ENCODE measurements at places on chromosomes 6 and 20. TPM values are rescaled to one million over a fixed set of nuclear protein-coding genes. Genes with fewer than 3 reads are reported as not detected.

- no peak overlapping the region for H3K27ac ChIP-seq
- H3K4me1 ChIP-seq: peaks cover 7% of the 10 kb centered on the region
- no peak for DNase-seq
- no peak overlapping the region for H3K4me3 ChIP-seq
- no peaks in the 10 kb centered on the region for H3K27me3 ChIP-seq
These were observed 11.5 kb upstream of the ZBTB22 start for GRCh38 chr6:33329058-33329457.

The PRND gene
- not detected for total RNA-seq

GRCh38 chr6:137746264-137746663 lies 120.8 kb upstream of the TNFAIP3 start:
- H3K4me1 ChIP-seq: peaks cover 33% of the 10 kb centered on the region
- peaks cover 5% of the 10 kb centered on the region for H3K36me3 ChIP-seq
- no peak overlapping the region for H3K27ac ChIP-seq

DNA sequence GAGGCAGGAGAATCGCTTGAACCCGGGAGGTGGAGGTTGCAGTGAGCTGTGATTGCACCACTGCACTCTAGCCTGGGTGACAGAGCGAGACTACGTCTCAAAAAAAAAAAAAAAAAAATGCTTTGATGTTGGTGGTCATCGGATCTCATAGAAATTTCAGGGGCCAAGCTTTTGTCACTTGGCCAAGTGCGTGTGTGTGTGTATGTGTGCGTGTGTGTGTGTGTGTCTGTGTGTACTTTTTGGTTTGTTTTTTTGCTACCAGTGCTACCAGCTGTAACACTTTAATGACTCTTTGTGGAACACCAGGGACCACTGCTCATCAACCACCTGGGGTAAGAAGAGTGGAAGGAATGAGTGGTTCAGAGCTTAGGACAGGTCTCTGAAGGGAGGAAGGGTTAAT lies 49.7 kb downstream of the TRAF3IP2 start:
- no peak overlapping the region for H3K4me3 ChIP-seq
- peaks cover 3% of the 10 kb centered on the region for H3K36me3 ChIP-seq
- no peaks in the 10 kb centered on the region for H3K27me3 ChIP-seq
- DNase-seq: no peak

The ARHGAP40 gene
- not detected for total RNA-seq

The C20orf141 gene
- not detected for total RNA-seq
